Right cardiac atrium (tissue), 5 donors: ENCODE measurements at places on chromosomes 4 and X.

DNA sequence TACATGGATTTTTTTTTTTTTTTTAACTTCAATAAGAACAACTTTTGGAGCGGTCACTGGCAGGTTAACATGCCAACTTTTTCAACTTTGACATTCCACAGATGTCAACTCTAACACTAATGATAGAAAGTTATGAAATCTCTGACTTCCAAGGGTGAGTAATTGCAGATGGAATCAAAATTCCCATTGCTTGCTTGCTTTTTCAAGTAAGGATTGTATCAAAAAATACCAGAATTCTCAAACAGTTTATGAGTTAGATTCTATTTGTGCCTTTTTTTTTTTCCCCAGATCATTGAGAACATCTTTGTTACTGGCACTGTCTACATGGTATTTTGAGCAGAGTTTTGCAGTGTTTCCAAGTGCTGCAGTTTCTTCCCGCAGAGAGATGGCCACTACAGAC is 50.3 kb upstream of the OTUD4 start:
- no peak for DNase-seq

- DNase-seq = no peak
Observed at GRCh38 chr4:118326585-118326984, 26.2 kb downstream of the PRSS12 start.

DNA sequence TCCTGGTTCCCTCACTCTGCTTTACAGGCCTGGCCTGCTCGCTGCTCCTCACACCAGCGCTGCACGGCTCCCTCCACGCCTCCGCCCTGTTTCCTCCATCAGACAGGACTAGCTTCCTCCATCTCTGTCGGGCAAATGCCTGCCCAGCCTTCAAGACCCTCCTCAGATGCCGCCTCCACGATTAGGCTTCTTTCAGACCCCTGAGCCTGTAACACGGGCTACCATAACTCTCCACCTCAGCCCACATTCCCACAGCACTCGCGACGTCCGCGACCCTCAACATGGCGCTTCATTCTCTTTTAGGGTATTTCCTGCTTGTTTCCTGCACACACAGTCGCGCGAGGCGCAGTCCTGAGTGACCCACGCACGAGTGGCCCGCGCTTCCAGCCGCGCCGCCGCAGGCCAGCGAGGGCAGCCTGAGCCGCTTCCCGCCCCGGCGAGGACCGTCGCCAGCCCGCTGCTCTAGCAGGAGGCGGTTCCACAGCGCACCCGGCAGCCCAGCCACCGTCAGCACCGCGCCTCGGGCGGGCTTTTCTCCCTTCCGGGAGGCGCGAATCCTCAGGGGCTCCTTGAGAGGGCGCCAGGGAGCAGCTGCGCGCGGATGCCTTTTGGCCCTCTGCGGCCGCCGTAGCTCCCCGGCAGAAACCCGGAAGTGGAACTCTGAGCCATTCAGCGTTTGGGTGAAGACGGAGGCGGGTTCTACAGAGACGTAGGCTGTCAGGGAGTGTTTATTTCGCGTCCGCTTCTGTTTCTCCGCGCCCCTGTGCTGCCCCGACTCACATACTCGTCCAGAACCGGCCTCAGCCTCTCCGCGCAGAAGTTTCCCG is at the start of gene FRG1:
TSS of gene FRG1 (plus strand) at position 695 of the 827 bp plus-strand sequence. CDS start 138 bp downstream, outside the sequence.
- peak; percentile 98 for DNase-seq

GRCh38 chr4:183200453-183200852 is 101.4 kb downstream of the WWC2 start:
- DNase-seq = peak; percentile 79

DNA sequence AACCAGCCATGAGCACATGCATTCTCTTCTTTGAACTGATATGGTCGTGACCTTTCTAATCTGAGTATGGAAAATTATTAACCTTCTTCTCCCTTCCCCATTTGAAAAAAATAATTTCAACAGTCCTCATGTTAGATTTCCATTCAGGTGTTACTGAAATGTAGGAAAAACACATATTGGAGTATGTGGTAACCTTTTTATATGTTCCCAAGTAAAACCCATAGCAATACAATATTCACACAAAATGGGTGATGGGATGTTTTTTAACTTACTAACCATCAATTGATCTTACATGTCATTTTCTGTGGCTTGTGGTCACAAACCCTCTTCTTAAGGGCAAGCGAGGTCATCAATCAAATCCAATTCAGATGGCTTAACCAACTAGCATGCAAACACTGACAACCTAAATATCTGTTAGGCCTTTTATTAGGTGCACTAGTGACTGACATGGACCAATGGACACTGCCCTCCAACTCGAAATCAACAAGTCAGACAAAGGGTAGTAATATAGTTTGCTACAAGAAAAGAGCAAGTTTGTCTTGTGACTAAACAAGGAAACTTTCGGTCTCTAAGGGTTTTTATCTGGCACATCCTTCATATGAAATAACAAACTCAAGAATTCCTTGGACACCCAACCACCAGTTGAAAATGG is 74.3 kb downstream of the CAMK2D start:
- DNase-seq = no peak

DNA sequence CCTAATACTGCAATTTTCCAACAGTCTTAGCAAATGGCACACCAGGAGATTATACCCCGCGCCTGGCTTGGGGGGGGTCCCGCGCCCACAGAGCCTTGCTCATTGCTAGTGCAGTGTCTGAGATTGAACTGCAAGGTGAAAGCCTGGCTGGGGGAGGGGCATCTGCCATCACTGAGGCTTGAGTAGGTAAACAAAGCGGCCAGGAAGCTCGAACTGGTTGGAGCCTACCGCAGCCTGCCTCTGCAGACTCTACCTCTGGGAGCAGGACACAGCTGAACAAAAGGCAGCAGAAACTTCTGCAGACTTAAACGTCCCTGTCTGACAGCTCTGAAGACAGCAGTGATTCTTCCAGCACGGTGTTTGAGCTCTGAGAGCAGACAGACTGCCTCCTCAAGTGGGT is 172.8 kb upstream of the NAP1L5 start:
- DNase-seq = no peak

DNA sequence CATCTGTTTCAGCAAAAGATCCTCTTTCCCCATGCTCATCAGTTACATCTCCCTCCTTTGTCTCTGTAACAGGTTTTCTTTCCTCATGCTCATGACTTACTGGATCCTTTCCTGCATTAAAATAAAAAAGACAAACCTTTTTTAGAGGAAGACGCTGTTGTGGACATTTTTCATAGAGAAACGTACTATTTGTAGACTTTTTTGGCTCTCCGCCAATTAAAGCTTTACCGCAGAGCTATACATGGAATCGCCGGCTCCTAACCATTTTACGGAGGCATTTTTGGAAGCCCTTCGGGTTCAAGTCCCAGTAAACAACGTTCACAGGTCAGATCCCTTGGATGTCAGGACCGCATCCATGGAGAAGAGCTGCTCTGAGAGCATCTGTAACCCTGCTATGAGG is 1.3 kb downstream of the FAM9C start:
- DNase-seq = no peak

GRCh38 chr4:133823177-133823576 is 378.4 kb downstream of the PABPC4L start:
- DNase-seq = no peak

- DNase-seq = no peak
Observed at GRCh38 chrX:70470850-70471289, 26.2 kb downstream of the DLG3 start.

GRCh38 chr4:139025841-139026240 is 10.3 kb downstream of the NOCT start:
- DNase-seq = no peak

DNA sequence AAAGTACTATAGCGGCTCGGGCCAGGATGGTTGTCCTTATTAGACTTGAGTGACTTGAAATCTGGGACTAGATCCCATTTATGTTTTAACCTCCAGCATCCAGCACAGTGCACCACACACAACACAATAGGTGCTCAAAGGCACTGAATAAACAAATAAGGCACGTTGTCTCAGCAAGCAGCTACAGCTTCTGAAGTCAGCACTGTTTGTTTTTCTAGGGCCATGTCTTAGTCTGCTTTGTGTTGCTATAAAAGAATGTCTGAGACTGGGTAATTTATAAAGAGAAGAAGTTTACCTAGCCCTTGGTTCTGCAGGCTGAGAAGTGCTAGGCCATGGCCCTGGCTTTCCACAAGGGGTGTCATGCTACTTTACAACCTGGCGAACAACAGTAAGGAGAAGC is 102.1 kb upstream of the LNX1 start:
- no peak for DNase-seq

- no peak for DNase-seq
Observed at GRCh38 chrX:105744291-105744690, 78.0 kb upstream of the NRK start.

DNA sequence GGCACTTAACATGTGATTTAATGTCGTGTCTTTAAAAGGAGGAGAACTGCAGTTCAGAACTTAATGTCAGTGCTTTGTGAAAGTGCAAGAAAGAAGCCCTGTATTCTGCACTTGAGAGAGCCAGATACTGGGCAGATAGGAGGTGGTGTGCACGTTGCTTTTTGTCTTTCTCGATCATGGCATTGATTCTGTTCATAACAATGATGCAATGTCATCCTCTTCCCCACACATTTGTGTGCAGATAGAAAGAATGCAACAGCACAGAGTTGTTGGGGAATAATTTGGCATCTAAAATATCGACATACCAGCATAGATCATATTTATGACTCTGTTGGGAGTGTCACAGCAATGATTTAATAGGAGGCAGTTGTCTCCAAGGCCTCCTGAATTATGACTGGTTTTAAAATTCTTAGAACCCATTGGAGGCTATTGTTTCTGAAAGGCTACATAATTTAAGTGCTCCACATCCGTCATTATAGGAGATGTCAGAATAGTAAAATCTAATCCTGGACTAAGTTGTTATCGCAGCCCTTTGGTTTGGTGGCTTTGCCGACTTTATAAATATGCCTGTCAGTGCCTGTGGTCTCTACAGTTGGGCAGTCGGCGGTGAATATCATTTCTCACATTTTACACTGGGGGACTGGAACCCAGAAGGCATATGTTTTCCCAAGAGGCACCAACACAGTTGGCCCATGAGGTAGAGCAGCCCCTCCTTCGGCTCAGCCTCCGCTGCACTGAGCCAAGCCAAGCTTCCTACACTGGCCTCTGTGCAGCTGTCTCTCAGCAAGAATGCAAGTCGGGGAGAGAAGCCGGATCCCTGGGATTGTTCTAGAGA is 124.9 kb downstream of the PTTG2 start:
- DNase-seq = no peak

DNA sequence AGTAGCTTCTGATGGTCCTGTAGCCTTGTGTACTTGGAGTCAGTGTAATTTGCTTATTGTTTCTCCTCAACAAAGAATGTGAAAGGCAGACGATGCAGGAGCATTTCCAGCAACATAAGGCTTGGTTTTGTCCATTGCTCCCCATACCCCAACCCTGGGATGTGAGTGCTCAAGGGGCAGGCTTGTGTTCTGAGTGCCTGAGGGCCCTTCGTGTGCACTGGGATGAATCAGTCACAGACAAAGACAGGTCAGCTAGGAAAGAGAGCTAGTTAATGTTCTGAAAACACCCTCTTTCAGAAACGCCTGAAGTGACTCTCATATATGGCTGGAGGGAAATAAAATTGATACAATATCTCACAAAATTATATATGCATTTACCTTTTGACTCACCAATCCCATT is 59.1 kb downstream of the PRPS1 start:
- no peak for DNase-seq

DNA sequence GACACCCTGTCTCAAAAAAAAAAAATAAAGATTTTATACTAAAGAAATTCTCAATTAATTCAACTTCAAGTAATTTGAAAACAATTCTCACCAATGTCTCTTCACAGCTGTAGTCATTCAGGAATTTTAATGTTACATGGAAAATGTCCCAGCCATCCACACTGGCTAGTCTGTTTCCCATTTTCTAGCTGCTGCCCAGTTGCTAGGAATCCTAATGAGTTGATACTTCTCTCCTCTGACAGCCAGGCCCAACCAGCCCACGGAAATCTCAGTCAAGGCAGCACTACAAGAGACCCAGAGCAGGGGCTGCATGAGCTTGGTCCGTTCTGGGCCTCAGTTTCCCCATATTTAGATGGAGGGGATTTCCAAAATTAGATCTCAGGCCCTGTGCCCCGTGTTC is 59.1 kb downstream of the CASP3 start:
- no peak for DNase-seq
